Umbilical cord (tissue), 2 donors: ENCODE measurements at places on chromosomes 3 and 15. TPM values are rescaled to one million over a fixed set of nuclear protein-coding genes. Genes with fewer than 3 reads are reported as not detected.

Gene PSTPIP1
- 12.8 TPM for total RNA-seq

GRCh38 chr15:91099995-91100813 is at the start of gene SV2B:
Gene SV2B, plus strand, starts transcription at chr15:91100257. Its CDS starts 126,007 bp downstream, at chr15:91226264.
- peak; percentile 32 for DNase-seq

Gene ZBTB47
- 49.8 TPM for total RNA-seq

- no peak for DNase-seq
Measured at GRCh38 chr3:30749230-30749629, 142.8 kb downstream of the TGFBR2 start.
